CD8-positive, alpha-beta memory T cell (primary cell): ENCODE measurements at places on chromosomes 3 and 15.

DNA sequence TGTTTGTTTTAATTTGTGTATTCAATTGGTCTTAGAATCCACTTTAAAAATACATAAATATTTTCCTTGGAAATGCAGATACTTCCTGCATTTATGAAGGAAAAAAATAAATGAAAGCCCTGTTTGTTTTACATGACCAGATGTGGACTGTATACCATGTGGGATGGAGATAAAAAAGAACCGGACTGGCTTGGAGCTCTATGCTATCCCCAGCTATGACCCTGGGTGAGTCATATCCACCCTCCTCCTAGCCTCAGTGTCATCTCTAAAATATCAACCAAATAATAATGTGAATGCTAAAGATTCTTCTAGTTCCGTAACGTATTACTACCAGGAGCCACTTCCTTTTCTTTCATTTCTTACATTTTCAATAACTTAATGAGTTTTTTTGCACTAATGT lies 44.5 kb upstream of the PDZRN3 start:
- DNase-seq = no peak

DNA sequence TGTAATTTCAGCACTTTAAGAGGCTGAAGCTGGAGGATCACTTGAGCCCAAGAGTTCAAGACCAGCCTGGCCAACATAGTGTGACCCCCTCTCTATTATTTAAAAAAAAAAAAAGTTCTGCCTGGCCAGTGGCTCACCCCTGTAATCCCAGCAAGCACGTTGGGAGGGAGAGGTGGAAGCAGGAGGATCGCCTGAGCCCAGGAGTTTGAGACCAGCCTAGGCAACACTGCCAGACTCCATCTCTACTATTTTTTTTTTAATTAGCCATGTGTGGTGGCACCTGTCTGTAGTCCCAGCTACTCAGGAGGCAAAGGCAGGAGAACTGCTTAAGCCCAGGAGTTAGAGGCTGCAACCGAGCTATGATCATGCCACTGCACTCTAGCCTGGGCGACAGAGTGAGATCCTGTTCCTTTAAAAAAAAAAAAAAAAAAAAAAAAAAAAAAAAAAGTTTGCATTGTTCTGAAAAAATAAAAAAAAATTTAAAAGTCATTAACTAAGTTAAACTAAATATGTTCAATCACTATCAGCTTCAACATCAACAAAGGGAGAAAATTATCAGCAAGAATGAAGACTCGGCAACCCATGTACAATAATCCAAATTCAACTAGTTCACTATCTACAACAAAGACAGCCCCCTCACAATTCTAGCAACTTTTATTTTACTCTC lies 1.9 kb downstream of the RAF1 start:
- no peak for DNase-seq

DNA sequence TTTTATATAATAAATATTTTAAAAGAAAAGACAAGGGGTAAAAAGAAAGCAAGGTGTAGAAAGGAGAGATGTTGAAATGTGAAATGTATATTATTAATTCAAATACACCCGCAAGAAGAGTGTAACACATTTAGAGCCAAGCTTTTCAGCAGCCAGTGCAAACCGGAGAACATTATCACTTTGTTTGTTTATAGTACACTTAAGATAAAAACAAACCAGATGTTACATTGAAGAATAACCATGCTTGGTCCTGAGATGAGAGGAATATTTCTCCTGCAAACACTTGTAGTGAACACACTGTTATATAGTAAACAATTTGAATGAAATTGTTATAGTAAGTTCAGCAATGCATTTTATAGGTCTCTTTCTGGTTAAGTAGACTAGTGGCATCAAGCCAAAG lies 1441.5 kb downstream of the OTOL1 start:
- no peak for DNase-seq

- DNase-seq = no peak
Observed at GRCh38 chr3:150300388-150300787, 107.7 kb upstream of the TSC22D2 start.

- DNase-seq = no peak
Observed at GRCh38 chr15:72339777-72340177, 19.8 kb upstream of the CELF6 start.

DNA sequence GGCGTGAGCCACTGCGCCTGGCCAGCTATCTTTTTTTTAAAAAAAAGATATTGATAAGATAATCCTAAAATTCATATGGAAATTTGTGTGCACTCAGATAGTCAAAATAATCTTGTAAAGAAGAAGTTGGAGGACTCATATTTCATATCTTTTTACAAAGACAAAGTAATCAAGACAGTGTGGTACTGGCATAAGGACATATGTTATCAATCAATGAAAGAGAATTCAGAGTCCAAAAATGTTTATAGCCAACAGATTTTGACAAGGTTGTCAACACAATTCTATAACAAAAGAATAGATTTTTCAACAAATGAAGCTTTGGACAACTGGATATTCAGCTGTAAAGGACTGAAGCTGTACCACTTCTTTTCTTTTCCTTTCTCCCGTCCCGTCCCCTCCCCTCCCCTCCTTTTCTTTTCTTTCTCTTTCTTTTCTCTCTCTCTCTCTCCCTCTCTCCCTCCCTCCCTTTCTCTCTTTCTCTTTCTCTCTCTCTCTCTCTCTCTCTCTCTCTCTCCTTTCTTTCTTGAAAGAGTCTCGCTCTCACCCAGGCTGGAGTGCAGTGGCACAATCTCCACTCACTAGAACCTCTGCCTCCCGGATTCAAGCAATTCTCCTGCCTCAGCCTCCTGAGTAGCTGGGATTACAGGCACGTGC lies 126.8 kb downstream of the GSK3B start:
- no peak for DNase-seq

- DNase-seq = no peak
Observed at GRCh38 chr15:69548395-69549180, 96.0 kb downstream of the RPLP1 start.

- no peak for DNase-seq
Observed at GRCh38 chr3:177483182-177483967, 286.1 kb upstream of the TBL1XR1 start.

DNA sequence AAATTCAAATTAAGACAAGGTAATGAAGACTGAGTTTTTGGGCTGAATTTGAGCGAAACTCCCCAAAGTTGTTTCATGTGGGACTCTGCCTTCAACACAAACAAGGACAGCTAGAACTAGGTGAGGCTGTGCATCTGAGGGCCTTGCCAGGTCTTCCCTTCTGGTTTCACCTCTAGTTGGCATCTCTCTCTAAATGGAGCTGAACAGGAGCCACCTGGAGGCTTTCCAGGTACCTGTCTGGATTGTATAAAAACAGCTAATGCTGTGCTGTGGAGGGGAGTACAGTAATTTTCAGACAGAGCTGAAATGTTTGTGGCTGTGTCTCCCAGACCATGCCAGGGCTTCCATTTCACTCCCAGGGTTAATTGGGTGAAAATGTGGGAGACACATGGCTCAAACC lies 27.1 kb downstream of the TRIM71 start:
- DNase-seq = no peak

GRCh38 chr15:52856286-52856685 lies 66.2 kb upstream of the ONECUT1 start:
- no peak for DNase-seq

DNA sequence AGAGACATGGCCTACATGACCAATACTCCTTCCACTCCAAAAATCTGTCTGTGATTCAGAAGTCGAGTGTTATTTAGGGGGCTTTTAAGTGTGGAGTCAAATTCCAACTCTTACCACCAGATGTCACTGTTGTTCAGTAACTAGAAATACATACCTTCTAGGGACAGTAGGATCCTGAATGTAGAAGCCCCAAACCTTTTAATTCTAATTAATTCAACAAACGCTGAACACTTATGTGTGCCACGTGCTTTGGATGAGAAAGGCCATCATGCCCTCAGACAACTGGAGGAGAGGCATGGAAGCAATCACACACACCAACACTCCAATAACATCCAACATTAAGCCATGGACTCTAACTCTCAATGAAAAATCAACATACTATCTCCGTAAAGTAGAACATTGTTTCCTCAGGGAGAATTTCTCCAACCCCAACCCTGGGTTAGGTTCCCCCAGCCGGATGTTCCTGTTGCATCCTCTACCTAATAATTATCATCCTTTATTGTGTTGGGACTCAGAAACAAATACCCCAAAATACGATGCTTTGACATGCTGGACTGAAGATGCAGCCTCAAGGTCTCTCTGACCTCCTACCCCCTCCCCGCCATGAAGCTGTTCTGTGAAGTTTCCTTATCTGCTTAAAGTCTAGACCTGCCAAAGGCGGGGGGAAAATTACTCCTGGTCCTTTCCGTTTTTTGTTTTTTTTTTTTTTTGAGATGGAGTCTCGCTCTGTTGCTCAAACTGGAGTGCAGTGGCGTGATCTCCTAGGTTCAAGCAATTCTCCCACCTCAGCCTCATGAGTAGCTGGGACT lies 8.0 kb upstream of the CCDC13 start:
- DNase-seq = no peak

DNA sequence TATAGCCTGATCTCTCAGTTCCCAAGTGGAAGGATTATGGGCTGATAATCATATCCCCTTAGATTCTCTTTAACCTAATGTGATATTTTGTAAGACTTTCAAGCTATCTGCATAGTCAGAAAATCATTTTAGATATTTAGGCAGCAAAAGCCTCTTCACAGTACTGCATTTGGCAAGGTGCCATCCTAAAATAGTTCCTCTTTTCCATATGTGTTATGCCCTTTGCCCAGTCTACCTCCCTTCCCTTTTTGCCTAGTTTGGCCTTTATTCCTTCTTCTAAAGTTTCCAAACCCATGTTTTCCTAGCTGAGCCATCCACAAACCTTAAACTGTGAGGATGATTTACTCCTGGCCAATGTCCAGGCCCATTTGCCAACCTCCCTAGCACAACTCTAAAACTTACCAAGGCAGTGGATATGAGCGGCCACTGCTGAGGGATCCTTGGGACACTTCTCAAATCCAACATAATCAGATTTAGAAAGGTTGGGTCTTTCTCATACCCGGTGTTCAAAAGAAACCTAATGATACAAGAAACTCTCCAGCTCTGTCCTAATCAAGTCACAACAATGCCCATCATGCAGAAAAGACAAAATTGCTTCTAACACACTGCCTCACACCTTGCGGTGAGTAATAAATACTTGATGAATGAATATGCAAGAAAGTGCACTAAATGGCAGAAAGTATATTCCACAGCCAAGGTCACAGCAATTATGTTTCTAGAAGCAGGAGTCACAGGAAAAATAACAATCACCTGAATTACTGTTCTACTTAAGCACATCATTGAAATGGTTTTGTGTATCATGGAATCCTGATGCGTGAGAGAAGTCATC lies 493.9 kb downstream of the NLGN1 start:
- DNase-seq = no peak

- no peak for DNase-seq
Observed at GRCh38 chr15:73366766-73367623, 1.8 kb downstream of the HCN4 start.

DNA sequence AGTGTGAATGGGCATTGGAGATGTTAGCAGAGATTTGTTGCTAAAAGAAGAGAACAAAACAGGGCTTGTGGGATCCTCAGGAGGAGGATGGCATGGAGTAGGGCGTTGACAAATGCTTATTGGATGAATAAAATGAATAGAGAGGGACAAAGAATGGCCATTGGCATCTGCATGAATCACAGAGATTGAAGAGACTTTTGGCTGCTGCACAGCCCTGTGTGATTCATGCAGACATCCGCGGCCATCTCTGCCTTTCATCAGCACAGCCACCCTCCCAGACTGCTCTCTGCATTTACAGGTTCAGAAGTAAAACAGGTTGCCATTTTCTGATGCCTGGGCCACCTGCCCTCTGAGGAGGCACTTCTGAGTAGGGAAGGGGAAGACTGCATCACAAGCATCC lies 397.9 kb downstream of the EPHB1 start:
- DNase-seq = no peak

- DNase-seq = no peak
Observed at GRCh38 chr3:97957617-97958311, 14.5 kb downstream of the RIOX2 start.
